ENCODE measurements at places on chromosomes 3 and 15.

DNA sequence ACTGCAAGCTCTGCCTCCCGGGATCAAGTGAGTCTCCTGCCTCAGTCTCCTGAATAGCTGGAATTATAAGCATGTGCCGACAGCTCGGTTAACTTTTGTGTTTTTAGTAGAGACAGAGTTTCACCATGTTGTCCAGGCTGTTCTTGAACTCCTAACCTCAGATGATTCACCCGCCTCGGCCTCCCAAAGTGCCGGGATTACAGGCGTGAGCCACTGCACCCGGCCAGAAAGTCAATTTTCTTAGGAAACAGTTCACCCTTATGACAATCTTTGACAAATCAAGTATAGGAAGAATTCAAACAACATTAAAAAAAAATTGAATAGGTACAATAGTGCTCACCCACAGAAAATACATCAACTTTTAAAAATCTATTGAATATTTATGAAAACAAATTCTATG is 23.6 kb upstream of the DUT start:
- no peak for DNase-seq

- no peak for DNase-seq
These were observed 148.5 kb downstream of the OTOL1 start for GRCh38 chr3:161644891-161645635.

- no peak for DNase-seq
These were observed 6.4 kb downstream of the GRM7 start for GRCh38 chr3:6867269-6867668.

- no peak for DNase-seq
These were observed 777 bp downstream of the LOXL1 start for GRCh38 chr15:73927003-73927475.

- no peak for DNase-seq
These were observed 339.6 kb upstream of the TPRG1 start for GRCh38 chr3:188832146-188832545.

DNA sequence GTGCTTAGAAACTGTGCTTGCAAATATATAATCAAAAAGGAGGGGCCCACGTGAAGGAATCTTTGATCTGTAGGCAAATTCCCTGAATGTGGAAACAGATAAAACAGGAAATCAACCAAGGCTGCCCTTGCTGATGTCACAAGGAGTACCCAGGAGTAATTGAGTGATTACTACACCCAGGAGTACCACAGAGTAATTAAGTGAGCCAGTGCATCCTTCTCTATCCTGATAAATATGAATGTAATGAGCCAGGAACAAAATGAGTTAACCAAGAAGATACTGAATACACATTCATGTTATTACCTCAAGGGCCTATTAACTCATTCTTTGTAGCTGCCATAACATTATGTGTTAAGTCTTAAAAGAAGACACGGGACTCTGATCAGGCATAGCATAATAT is 87.3 kb upstream of the POU1F1 start:
- no peak for DNase-seq
